NCI-H69 (cell line): ENCODE measurements at places on chromosomes 6 and 20.
A peak's percentile ranks its signal among the peaks of the same experiment; 100 is the strongest.

DNA sequence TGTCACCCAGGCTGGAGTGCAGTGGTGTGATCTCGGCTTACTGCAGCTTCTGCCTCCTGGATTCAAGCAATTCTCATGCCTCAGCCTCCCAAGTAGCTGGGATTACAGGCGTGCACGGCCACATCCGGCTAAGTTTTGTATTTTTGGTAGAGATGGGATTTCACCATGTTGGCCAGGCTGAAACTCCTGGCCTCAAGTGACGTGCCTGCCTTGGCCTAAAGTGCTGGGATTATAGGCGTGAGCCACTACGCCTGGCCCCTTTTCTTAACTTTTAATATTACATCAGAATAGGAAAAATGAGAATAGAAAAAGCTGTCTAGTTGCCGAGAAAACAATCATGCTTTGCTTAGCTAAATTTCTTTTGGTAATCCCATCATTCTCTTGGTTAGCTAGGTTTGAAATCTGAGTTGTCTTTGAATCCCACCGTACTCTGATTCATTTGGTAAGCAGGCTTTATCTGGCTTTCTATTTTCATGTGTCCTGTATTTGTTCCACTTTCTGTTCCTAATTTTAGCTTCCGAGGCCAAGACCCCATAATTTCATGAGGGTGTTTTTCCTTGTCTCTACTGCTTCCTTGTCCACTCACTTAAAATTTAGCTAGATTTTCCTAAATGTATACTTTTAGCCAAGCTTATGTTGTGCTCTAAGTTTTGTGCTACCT is 83.5 kb downstream of the NCOA3 start:
- no peak for DNase-seq

GRCh38 chr6:11631008-11631407 is 93.5 kb downstream of the TMEM170B start:
- no peak for DNase-seq

GRCh38 chr6:17583811-17584210 is 16.3 kb upstream of the FAM8A1 start:
- DNase-seq: peak; percentile 55

DNA sequence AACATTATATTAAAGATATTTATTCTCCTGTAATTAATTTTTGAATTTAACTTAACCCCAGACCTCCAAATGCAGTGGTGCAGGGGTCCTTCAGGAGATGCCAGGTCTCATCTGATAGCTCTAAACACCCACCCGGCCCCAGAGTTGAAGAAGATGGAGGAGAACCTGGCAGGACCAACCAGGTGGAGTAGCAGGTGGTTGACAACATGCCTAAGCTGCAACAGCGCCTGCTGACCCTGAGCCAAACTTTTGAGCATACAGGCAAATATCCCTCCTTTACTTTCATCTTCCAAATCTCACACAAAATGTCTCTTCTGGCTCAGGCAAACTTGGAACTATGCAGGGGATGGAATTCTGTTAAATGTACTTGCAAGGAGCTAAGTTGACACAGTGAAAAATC is 145.3 kb upstream of the TCF21 start:
- DNase-seq: no peak

- DNase-seq: no peak
Measured at GRCh38 chr20:54515793-54516628, 40.6 kb downstream of the DOK5 start.

- no peak for DNase-seq
Measured at GRCh38 chr6:144216668-144217218, 66.4 kb downstream of the STX11 start.

GRCh38 chr6:10433322-10433721 is 18.4 kb upstream of the TFAP2A start:
- no peak for DNase-seq

- DNase-seq: no peak
Measured at GRCh38 chr6:3895312-3895653, 46.1 kb downstream of the FAM50B start.

- peak; percentile 66 for DNase-seq
Measured at GRCh38 chr20:52193886-52194545, 2.4 kb upstream of the ZFP64 start.

DNA sequence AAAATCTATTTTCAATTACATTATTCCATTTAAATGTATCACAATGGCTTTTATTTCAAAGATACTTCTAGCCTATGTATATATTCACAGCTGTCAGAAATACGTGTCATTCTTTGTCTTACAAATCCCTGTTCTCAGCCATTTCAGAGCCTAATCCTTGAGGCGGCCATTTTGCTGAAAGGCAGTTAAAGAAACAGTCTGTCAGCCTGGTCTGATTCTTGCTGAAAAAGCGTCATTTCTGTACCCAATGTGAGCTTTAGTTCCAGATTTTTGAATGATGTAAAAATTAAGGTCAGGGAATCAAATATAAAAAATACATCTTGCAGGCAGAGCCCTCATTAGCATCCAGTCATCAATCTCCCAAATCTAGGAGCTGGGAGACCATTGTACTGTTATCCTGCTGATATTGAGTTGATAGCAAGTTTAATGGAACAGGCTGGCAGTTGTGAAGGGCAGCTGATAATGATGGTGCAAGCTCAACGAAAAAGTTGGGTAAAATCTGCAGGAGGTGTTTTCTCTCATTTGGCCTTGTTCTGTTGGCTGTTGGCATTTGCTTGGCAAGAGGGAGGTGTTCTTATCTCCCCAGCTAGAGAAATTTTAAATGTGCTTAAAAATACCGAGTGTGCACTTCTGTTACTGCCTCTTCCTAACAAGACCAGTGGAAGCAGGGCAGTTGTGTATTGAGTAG is 314.8 kb downstream of the SOX4 start:
- DNase-seq: no peak

- DNase-seq: no peak
Measured at GRCh38 chr6:32126880-32127279, 1.2 kb downstream of the ATF6B start.

- no peak for DNase-seq
Measured at GRCh38 chr6:46961711-46962110, 40.0 kb upstream of the ADGRF5 start.

DNA sequence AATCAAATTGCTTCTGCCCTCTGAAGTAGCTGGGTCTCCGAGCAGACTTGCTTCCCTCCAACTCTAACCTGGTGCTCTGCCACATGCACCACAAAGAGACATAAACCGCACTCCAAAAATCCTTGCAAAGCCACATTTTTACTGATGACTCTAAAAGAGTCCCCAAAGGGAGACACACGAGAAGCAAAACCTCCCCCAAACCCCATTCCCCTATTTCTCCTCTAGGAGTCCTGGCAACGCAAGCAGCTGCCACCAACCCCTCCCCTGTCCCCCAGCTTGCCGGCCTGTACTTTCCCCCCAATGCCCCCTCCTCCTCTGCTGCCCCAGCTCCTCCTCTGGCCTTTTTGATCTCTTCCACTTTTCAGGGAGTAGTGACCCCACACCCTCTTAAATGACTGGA is 180.1 kb upstream of the ARID1B start:
- DNase-seq: no peak

DNA sequence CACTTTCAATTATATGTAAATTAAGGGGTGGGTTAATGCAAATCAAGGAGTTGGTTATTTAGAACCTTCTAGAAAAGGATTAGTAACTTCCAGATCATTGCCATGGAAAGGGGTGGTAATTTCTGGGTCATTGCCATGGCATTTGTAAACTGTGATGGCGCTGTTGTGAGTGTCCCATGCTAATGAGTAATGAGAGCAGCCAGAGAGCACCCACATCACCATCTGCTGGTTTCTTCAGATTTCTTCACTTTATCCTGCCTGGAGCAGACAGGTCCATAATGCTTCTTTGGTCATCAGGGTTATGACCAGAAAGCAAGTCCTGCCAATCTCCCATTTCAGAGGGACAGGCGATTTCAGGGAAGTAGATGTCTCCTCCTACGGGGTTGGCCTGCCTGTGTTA is 311.3 kb upstream of the CNR1 start:
- DNase-seq: no peak

GRCh38 chr6:86869500-86869899 is 67.8 kb upstream of the HTR1E start:
- DNase-seq: no peak

DNA sequence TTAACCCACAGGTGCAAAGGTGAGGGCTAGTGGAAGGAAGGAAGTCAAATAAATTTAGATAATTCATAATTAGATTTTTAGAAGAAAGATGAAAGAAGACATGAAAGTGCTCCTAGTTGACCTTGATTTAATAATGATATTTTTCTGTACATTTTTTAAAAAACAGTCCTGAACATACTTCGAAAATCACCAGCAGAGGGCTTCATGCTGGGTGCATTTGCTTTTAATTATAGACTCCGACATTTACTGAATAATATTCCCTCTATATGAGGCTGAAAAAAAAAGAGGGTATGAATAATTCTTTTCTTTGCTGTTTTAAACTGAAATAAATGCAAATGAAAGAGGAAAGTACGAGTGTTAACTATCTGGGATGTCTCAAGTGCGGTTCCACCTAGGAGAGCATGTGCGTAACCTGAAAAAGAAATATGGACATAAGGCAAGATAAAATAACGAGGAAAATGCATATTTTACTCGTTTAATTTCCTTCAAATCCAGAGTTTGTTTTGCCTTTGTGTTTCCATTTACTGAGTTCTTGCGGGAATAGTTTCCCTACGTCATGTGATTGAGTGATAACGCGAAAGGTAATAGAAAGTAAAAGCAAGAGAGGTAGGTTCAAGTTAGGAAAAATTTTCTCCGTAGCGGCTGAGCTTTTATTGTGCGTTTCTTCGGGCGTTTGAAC is 3.1 kb upstream of the TFAP2B start:
- DNase-seq: peak; percentile 61

- peak; percentile 58 for DNase-seq
Measured at GRCh38 chr6:124433387-124434160, 528.7 kb upstream of the RNF217 start.

GRCh38 chr20:61891916-61892649 is 173.6 kb downstream of the TAF4 start:
- no peak for DNase-seq

DNA sequence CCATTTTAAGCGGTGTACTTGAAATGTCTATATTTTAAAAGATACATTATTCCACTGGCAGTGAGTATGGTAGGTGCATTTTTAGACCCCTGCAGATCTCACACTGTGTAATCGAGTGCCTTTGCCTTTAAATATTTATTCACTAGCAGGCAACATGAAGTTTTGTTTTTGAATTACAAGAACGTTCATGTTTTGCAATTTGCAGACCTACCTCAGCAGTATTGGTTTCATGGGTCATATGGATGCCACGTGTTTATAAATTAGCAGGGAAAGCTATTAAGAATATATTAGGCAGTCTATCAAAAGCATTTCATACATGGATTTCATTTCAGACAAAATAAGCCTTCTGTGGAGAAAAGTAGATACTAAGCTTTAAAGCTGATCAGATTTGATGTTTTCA is 7.2 kb downstream of the MAP3K4 start:
- DNase-seq: no peak

DNA sequence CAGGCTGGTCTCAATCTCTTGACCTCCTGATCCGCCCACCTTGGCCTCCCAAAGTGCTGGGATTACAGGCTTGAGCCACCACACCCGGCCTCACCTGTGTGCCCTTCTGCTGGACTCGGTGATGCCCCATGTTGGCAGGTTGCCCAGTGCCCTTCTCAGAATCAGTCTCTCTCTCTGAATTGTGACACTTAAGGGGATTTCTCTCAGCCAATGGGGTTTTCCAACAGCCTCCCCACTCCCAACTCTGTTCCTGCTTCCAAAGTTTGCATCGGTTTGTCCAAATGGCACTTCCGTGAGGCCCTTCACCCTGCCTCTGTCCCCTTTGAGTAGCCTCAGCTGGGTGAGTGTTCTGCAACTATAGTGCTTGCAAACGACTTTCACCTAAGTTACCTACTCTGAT is 3.1 kb upstream of the MRPS10 start:
- no peak for DNase-seq

GRCh38 chr6:124812067-124812466 is 150.2 kb upstream of the RNF217 start:
- peak; percentile 46 for DNase-seq

DNA sequence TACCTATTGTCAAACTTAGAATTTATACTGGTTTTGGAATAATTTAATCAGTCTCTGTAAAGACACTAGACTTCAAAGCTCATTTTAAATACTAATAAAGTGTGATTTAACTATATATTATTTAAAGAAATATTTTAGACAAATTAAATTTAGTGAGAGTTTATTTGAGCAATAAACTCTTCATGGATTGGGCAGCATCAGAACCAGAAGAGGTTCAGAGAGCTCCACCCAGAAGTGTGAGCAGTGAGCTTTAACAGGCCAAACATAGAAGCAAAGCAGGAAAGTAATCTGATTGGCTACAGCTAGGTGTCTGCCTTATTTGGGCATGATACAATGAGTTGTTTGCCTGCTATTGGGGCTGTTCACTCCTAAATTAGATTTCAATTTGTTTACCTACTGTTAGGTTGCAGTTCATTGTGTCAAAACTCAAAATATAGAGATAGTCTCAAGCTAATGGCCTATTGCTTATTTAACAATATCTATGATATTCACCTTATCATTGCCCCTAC is 355.1 kb upstream of the RNF217 start:
- no peak for DNase-seq

GRCh38 chr6:36362551-36363370 is 24.7 kb downstream of the ETV7 start:
- no peak for DNase-seq

DNA sequence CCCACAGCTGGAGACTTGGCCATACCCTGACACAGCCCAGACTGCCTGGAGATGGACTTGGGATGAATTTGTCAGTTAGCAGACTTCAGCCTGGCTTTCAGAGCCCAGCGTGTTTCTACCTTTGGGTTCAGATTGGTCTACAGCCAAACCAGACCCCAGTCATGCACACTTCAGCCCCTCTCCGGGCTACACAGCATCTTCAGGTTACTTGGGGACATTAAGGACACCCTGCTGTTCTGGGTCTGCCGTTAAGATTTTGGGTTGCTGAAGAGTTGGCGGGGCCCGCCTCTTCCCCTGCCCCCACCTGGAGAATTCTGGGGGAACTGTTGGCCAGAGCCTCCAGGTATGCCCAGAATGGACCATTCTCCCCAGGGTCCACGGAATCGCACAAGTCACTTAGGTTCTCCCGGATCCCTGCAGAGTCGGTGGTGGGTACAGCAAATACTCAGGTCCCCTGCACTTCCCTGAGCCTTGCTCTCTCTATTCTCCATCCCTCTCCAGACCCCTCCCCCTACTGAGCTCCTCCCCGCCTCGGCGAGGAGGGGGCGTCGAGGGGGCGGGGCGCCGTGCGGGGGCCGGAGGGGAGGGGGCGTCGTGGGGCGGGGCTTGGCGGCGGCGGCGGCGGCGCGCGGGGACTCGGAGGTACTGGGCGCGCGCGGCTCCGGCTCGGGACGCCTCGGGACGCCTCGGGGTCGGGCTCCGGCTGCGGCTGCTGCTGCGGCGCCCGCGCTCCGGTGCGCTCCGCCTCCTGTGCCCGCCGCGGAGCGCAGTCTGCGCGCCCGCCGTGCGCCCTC is at the start of gene PTK7:
TSS of gene PTK7 (plus strand) at position 645 of the 794 bp plus-strand sequence. CDS start 175 bp downstream, outside the sequence.
- DNase-seq: peak; percentile 96

DNA sequence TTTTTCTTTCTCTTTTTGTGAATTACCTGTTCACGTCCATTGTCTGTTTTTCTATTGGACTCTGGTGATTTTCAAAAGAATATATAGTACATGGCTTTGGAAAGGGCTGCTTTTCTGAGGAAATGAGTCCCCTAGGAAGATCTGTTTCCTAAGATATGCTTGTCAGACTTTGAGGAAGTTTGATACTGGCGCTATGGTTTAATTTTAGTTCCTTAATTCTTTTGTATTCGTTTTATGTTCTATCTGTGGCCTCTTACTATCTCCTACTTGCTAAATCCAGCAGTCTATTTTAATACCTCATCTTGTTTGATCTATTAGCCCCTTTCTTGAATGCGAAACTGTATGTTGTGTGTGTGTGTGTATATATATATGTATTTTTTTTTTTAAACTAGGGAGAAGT is 101.9 kb downstream of the LIN28B start:
- no peak for DNase-seq
